GM04503 (cell line): ENCODE measurements at places on chromosomes 5 and 9.
A peak's percentile ranks its signal among the peaks of the same experiment; 100 is the strongest.

GRCh38 chr5:72194846-72195245, 87.6 kb downstream of the MAP1B start:
- no peak for DNase-seq

DNA sequence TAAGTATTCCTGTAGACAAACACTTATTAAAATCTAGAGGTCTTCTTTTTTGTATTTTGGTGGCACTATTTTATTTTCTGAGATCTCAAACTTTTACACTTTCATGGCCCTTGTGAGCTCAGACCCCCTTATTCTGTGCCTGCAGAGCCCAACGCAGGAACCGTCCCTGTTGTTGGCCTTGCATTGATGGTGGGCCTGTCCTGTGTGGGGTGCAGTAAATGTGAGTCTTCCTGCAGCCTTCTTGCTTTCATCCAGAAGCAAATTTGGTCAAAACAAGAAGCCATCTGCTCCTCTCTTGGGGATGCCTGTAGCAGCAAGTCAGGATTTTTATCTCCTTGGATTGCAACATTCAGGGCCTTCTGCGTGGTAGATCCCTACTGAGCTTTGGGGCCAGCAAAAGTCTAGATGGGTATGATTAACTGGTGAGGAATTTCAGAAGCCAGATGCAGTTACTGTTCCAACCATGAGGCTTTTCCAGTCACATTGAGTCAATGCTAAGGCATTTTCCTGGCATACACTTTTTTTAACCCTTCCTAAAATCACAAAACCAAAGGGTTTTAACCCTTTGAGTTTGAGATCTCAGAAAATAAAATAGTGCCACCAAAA, 31.7 kb downstream of the BASP1 start:
- peak; percentile 95 for DNase-seq

DNA sequence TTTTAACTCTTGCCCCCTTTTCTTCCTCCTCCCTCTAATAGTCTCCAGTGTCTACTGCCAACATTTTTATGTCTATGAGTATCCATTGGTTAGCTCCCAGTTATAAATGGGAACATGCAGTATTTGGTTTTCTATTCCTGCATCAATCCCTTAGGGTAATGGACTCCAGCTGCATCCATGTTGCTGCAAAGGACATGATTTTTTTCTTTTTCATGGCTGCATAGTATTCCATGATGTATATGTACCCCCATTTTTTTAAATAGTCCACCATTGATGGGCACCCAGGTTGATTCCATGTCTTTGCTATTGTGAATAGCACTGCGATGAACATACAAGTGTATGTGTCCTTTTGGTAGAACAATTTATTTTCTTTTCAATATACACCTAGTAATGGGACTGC, 993.7 kb downstream of the EFNA5 start:
- no peak for DNase-seq

- peak; percentile 97 for DNase-seq
Observed at GRCh38 chr9:115006660-115007059, 76.3 kb upstream of the TNFSF8 start.

GRCh38 chr5:7638456-7638855, 212.5 kb downstream of the CFAP90 start:
- no peak for DNase-seq

- DNase-seq, result no peak
Observed at GRCh38 chr9:115300116-115300515, 182.2 kb upstream of the TNC start.

DNA sequence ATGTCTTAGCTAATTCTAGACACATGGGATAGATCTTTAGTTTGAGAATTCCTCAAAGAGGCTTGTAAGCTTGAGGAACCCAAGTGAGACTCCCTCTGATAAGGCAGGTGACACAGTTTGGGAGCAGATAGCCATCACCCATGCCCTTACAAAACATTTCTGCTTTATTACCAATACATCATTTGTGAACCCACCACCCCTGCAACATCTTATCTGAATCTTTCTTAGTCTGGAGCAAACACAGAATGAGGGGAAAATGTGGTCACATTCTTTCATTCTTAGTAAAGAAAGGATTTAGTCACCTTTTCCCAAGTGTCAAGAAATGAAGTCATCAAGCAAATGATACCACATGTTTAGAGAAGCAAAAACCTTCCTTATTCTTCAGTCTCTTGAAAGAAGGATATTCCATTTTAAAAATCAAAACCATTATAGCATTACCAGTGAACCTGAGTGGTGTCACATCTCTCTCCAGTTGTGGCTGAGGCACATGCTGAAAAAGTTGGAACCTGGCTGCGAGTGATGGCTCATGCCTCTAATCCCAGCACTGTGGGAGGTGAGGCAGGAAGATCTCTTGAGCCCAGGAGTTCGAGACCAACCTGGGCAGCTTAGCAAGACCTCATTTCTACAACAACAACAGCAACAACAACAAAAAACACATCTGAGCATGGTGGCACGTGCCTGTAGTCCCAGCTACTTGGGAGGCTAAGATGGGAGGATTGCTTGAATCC, 65.9 kb downstream of the PRKACG start:
- no peak for DNase-seq

DNA sequence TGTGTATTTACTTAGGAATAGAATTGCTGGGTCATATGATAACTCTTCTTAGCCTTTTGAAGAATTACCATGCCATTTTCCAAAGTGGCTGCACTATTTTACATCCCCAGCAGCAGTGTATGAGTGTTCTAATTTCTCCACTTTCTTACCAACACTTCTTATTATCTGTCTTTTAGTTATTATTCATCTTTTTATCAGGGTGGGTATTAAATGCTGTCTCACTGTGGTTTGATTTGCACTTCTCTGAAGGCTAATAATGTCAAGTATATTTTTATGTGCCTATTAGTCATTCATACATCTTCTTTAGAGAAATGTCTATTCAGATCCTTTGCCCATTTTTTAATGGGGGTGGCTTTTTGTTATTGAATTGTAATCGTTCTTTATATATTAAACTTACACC, 36.8 kb downstream of the SLC1A3 start:
- DNase-seq, result no peak

DNA sequence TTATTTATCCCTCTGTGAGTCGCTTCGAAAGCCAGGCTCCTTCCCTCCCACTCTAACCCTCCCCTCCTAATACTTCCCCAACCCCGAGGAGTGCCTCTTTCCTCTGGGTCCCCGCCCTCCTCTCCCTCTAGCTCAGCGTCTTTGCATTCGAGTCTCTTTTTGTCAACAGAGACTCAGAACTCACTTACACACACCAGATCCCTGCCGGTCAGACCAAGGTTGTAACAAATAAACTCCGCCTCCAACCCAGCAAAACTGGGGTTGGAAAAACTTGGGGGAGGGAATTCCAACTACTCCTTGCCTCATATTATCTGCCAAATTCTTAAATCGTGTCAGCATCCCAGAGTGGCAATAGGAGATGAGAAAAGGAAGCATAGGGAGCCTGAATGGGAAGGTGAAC, at the start of gene HTR1A:
HTR1A (minus strand) TSS at position 167 of the 400 bp plus-strand sequence. CDS start 726 bp downstream, outside the sequence.
- no peak for DNase-seq

DNA sequence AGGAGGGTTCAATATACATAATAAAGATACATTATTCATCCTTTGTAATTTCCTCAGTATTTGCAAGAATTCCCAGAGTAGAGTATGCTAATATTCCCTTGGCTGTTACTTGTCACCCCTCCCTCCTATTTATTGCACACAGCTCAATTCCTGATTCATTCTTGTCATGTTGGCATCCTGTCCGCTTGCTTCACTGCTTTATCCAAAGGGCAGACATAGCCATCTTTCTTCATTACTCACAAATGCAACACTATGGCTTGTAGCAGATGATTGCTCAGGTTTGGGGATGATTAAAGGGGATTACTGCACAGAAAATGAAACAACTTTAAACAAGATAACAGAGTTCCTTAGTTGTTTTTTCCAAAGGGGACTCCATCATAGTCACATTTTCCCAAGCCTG, 1.2 kb upstream of the IL33 start:
- peak; percentile 13 for DNase-seq

DNA sequence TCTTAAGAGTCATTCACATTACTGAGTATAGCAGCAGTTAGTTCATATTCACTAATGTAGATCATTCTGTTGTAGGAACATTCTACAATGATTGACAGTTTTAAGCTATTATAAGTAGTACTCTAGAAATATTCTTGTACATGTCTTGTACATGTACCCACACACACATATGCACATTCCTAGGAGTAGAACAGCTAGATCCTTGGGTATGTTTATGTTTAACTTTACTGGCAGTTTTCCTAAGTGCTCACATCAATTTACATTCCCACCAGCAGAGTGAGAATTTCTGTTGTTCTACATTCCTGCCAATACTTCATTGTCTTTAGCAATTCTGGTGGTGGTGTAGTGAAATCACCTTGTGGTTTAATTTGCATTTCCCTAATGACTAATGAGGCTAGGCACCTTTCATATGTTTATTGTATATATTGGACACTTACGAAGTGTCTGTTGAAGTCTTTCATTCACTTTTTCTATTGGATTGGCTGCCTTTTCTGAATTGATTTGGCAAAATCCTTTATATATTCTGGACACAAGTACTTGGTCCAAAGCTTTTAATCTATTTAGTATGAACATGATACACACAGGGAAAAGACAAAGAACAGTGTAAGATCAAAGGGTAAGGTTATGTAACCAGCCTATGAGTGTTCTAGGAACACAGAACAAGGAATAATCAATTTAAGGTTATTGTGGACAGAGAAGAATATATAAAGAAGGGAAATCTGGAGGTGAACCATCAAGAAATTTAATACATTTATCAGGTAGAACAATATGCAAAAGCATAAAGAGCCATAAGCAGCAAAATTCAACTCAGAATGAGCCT, 95.6 kb downstream of the MLLT3 start:
- DNase-seq, result no peak

- DNase-seq, result no peak
Observed at GRCh38 chr5:78273436-78273835, 21.1 kb downstream of the AP3B1 start.

GRCh38 chr9:114131808-114132549, 23.4 kb upstream of the COL27A1 start:
- DNase-seq, result no peak

DNA sequence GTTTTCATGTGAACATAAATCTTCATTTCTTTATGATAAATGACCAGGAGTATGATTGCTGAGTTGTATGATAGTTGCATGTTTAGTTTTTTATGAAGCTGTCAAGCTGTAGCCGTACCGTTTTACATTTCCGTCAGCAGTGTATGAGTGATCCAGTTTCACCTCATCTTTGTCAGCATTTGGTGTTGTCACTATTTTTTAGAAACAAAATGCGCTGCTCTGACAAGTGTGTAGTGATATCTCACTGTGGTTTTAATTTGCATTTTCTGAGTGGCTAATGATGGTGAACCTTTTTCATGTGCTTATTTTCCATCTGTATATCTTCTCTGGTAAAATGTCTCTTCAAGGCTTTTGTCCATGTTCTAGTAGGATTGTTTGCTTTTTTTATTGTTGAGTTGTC, 6.7 kb upstream of the SPATA31D1 start:
- DNase-seq, result no peak

- DNase-seq, result no peak
Observed at GRCh38 chr5:6632324-6632887, 438 bp downstream of the NSUN2 start.

- DNase-seq, result no peak
Observed at GRCh38 chr9:73565026-73565425, 413.4 kb downstream of the ANXA1 start.

DNA sequence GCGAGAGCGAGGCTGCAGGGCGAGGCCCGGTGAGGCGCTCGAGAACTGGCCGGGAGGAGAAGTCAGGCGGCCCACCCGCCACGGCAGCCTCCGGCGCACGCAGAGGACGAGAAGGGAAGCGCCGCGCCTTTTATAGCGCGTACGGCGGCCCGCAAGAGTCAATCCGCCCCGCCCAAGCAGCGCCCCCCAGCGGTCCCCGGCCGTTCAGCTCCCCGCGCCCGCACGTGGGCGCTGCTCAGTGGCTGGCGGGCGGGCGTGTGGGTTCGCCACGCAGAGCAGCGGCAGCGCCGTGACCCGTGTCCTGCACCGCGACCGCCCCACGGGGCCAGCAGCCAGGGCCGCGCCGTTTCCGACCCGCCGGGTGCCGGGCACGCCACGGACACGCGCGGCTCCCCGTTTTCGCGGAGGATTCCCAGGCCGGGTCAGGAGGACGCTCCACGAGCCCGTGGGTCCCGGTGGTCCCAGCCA, 14.6 kb downstream of the LCN10 start:
- DNase-seq, result no peak

DNA sequence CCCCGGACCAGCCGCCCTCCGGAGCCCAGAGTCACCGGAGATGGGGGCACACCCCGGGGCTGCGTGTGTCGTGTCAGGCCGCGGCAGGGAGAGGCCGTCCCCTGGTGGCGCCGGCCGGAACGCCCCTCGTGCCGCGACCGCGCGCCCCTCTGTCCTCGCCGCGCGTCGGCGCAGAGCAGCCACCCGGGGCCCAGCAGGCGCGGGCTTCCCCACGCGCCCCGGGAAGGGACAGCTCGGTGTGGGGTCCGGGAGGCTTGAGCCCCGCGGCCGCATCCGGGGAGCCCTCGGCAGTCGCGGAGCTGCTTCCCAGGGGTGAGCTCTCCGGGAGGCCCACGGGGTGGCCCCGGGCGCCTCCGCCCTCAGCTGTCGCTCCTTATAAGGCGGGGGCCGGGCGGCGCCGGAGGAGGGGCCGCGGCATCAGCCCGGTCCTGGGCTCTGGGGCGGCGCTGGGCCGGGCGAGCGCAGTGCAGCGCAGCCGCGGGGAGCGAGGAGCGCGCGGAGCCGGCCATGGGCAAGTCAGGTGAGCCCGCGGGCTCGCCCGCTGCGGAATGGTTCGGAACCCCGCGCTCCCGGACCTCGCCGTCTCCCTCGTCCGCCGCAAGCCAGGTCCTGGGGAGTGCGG, at the start of gene GLIPR2:
GLIPR2 (plus strand) TSS at position 462 of the 622 bp plus-strand sequence; CDS start at position 508, 46 bp downstream.
- DNase-seq, result no peak

GRCh38 chr9:131349522-131349880, 44.4 kb upstream of the PRRC2B start:
- no peak for DNase-seq

GRCh38 chr5:137668637-137669036, 67.3 kb downstream of the KLHL3 start:
- no peak for DNase-seq

DNA sequence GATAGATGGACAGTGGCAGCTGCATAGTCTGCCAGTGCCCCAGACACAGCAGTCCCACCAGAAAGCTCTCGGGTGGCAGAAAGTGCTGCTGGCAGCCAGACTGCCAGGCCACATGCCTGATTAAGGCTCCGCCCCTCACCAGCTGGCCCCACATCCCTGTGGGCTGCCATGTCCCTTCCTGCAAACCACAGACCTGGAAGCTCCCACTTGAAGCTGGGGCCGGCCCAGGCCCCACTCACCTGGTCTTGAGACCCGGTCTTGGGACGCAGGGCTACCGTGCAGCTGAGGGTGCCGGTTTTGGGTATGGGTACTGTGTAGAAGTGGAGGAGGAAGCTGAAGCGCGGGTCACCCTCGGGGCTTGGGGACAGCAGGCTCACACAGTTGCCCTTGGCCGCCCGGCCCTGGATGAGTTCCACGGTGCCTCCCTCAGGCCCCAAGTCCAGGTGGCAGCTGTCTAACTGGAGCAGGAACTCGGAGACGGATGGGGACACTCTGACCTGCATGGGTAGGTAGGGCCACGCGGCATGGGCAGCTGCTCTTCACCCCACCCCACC, 15.3 kb downstream of the FPGS start:
- no peak for DNase-seq
